CD4-positive, alpha-beta T cell treated with Interleukin-10 for 1 hour (primary cell): ENCODE measurements at places on chromosomes 5 and 9.

- no peak for DNase-seq
These were observed 76.6 kb downstream of the PTPDC1 start for GRCh38 chr9:94160594-94161501.

GRCh38 chr5:154923441-154924430 is 14.3 kb downstream of the GEMIN5 start:
- no peak for DNase-seq

- DNase-seq: no peak
These were observed 17.5 kb upstream of the JAK2 start for GRCh38 chr9:4967523-4967922.

GRCh38 chr9:8362250-8362649 is 562.7 kb upstream of the DMAC1 start:
- no peak for DNase-seq

DNA sequence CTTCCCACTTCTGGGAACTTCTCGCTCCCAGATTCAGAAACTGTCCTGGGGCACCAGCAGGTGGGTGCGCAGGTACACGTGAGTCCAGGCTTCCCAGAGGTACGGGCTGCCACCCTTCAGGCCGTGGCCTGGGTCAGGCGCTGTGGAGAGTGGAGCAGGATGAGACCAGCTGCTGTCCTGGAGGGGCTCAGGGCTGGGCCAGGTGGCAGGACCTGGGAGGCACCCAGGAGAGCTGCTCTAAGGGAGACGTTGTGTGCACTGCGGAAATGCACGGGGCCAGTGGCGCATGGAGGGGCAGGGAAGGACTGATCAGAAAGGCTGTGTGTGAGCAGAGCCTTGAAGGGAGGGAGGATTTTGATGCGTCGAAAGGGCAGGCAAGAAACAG is 135.1 kb upstream of the PHYKPL start:
- no peak for DNase-seq

DNA sequence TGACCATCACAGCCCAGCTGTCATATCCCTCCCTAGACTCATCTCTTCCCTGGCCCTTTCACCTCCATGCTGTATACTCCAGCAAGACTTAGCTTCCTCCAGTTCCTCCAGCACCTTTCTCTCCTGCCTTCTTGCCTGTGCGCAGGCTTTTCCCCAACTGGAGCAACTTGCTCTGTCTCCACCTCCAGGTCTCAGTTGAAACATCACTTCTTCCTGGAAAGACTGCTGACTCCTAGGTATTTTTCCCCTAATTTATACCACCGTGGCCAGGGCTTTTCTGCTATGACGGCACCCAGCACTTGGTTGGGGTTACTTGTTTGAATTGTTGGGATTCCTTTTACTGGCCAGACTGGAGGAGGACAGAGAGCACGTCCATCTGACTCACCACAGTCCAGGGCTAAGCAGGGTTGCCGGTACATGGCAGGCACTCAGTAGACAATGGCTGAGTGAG is 67.5 kb downstream of the KCNIP1 start:
- no peak for DNase-seq

DNA sequence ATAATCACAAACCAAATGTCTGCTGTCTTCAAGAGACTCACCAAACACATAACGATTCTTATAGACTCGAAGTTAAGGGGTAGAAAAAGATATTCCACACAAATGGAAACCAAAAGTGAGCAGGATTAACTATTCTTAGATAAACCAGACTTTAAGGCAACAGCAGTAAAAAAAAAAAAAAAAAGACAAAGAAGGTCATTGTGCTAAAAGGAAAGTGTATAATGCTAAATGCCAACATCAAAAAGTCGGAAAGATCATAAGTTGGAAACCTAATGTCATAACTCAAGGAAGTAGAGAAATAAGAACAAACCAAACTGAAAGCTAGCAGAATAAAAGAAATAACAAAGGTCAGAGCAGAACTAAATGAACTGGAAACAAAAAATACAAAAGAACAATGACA is 714.6 kb downstream of the SEMA5A start:
- DNase-seq: no peak

DNA sequence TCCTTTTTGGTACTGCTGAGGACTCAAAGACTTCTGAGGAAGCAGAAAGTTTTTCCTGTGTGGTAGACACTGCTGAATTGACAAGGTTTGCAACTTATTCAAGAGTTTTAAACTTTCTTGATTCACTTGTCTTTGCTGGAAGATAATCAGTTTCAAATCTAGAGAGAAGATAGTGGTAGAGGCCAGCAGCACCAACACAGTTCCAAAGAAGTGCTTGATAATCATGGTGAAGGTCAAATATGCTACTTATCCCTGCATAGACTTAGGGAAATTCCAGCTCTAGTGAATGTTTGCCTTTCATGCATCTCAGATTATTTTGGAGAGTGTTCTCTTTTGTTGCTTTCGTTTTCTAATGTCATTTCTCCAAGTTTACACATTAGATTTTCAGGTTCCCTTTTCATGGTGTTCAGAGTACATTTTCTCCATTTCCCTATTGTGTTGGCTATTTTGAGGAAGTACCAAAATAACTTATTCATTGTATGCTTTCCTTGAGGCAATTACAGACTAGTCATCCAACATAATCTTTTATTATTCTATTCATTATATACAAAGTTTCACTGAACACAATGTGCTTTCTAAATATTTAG is 550 bp downstream of the IFNE start:
- DNase-seq: no peak

DNA sequence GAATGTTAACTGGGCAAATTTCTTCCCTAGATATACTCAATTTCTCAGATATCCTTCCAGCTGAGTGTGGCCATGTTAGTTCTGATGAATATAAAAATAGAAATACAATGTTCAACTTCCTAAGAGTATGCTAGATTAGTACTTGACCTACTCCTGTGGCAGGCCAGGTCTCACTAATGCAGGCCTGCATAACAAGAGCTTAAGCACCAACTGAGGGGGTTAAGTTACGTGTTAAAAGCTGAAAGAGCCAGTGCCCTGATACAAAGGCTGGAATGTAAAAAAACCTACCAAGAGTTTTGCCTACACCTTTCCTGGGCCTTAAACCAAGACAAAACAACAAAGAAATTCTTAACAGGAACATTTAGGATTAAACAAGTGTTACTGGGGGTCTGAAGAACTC is 102.8 kb downstream of the MRPS30 start:
- no peak for DNase-seq

- DNase-seq: no peak
These were observed 36.2 kb downstream of the TNFSF8 start for GRCh38 chr9:114894206-114894605.

DNA sequence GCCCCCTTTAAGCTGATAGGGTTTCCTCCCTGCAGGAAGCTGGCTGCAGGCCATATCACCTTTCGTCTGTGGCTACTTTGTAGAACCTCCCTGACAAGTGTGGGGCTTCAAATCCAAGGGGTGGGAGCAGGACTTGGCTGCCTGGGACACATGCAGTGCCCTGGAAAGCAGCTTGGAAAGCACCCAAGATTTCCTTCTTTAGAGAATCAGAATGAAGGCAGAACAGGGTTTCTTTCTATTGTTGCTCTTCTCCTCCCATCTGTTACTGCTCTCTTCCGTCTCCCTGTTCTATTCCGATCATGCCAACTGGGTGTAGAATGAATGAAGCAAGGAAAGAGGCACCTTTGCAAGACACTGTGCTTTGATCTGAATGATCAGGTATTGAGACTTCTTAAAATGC is 282.2 kb downstream of the MED10 start:
- DNase-seq: no peak

DNA sequence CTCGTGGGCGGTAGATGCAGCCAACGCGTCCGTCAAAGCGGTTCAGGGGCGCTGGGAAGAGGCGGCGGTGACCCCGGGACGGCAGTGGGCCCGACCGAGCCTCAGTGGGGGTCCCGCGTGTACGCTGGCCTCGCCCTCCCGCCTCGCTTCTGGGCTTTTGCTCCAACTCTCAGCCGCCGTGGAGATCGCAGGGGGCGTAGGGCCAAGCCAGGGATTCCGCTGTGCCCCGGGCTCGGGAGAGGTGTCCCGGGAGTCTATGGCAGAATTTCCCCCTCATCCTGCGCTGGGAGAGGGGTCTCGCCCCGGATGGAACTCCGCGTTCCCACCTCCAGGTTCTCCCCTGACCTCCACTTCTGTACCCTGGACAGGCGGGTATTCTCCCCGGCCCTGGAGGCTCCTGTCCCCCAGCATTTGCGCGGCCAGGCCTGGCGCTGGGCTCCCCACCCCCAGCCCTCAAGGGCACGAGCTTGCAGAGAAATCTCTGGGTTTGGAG is 131.9 kb downstream of the MRPL36 start:
- no peak for DNase-seq

- no peak for DNase-seq
These were observed 51.6 kb downstream of the ALG2 start for GRCh38 chr9:99169982-99170761.

GRCh38 chr5:80255431-80255810 is 427 bp downstream of the SERINC5 start:
- peak; percentile 45 for DNase-seq

- DNase-seq: no peak
These were observed 142.8 kb downstream of the MAST4 start for GRCh38 chr5:66739021-66739420.

- no peak for DNase-seq
These were observed 250.4 kb upstream of the PCSK5 start for GRCh38 chr9:75639971-75640610.

- DNase-seq: no peak
These were observed at the start of gene PPIC for GRCh38 chr5:123036391-123037103. TSS of gene PPIC (minus strand) at chr5:123036725. CDS start at chr5:123036625, 100 bp downstream.

DNA sequence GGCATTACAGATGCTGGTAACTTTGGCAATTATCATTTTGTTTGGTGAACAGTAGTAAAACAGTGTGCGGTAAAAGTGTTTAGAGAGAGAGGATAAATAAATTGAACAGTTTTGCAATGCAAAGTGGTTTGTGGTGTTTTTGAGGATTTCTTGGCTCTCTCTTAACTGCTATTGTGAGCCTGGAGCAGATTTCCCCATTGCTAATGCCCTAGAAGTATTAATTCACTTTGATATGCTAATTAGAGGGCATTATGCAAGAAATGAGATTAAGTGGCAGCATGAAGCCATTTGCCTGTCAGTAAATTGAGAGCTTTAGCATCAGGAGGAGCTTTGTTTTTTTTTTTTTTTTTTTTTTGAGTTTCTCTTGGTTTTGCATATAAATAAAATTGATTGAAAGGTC is 8.2 kb downstream of the PBX3 start:
- no peak for DNase-seq

- no peak for DNase-seq
These were observed 240.3 kb upstream of the GAS1 start for GRCh38 chr9:87187656-87188055.

- DNase-seq: no peak
These were observed 21.8 kb downstream of the KCNIP1 start for GRCh38 chr5:170525470-170526211.

- no peak for DNase-seq
These were observed 6.5 kb downstream of the CTNND2 start for GRCh38 chr5:11897781-11898180.

- no peak for DNase-seq
These were observed 105.7 kb downstream of the SPOCK1 start for GRCh38 chr5:137393196-137393993.

DNA sequence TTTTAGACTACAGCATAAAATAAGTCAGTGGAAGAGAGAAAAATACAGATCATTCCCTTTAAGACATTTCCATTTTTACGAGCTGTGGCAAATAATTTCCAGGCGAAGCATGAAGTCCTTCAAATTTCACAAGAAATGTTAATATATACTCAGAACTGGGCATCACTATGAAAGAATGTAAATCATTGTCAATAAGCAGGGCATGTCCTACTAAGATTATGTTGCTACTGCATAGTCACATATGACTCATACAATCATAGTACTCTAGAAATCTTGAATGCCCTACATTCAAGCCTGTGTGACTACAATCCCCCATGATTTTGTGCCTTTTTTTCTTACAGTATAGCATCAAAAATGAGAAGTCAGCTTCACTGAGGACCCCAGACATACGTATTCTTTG is 485.2 kb upstream of the FTMT start:
- DNase-seq: no peak
